ENCODE measurements at places on chromosomes 7 and 10.

DNA sequence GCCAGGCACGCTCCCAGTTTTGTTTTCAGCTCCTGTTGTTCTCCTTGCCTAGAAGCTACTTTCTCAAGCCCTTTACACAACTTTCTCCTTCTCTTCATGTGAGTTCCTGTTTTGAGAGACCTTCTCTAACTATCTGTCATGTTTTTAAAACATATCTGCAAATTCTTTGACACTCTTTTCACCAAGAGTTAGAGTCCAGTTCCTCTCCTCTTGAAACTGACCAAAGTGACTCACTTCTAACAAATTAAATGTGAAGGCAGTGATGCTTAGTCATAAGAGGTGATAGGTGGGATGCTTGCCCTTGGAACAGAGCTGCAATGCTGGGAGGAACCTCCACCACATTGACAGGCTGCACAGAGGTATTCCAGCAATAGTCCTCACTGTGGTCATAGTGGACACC is 25.3 kb downstream of the ZSCAN25 start:
- DNase-seq, result no peak

GRCh38 chr10:116756277-116756676 is 13.9 kb upstream of the HSPA12A start:
- no peak for DNase-seq

- DNase-seq, result no peak
Observed at GRCh38 chr7:43105521-43106120, 6.8 kb upstream of the HECW1 start.

GRCh38 chr10:14820010-14820774 is 17.6 kb downstream of the CDNF start:
- DNase-seq, result no peak

GRCh38 chr7:94666879-94667587 is 11.1 kb upstream of the SGCE start:
- no peak for DNase-seq

- no peak for DNase-seq
Observed at GRCh38 chr7:92612501-92612900, 22.3 kb upstream of the FAM133B start.

GRCh38 chr10:128095027-128095752 is 31.0 kb downstream of the MKI67 start:
- DNase-seq, result no peak

DNA sequence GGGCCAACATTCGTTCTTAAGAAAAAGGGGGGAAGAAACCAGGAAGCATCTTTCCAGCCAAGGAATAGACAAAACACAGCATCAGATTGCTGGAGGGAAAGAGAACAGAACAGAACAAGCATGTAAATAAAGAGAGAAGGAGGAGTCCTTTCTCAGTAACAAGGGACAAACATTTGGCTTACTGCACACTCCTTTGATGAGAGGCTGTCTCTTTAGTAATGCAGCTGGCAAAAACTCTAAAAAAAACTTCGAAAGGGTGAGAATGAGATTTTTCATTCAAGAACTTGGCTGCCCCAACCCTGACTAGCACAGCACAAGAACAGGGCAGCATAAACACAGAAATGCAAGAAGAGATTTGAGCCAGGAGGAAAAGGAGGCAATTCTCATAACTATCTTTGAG is 38.9 kb upstream of the IL6 start:
- no peak for DNase-seq

- no peak for DNase-seq
Observed at GRCh38 chr10:120818301-120818700, 32.9 kb upstream of the WDR11 start.

GRCh38 chr7:75958802-75959543 is 35.4 kb downstream of the TMEM120A start:
- DNase-seq, result no peak

GRCh38 chr7:118286131-118286530 is 61.6 kb downstream of the ANKRD7 start:
- no peak for DNase-seq

- no peak for DNase-seq
Observed at GRCh38 chr10:77586719-77587415, 50.7 kb downstream of the KCNMA1 start.

DNA sequence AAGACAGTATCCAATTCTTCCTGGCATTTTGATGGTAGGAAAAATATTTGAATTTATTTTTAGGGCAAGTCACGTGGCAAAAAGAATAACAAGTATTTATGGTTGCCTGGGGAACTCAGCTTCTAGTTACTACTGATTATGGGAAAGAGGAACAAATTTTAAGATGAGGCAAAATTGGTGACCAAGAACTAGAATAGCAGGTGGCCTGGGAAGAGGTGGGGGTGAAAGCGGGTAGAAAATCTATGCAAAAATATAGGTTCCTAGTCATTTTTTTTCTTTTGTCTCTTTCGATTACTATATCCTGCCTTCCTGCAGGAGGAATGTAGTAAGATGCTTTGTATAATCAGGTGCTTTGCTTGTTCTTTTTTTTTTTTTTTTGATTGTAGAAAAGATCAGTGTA is 27.8 kb downstream of the ENTPD1 start:
- no peak for DNase-seq

DNA sequence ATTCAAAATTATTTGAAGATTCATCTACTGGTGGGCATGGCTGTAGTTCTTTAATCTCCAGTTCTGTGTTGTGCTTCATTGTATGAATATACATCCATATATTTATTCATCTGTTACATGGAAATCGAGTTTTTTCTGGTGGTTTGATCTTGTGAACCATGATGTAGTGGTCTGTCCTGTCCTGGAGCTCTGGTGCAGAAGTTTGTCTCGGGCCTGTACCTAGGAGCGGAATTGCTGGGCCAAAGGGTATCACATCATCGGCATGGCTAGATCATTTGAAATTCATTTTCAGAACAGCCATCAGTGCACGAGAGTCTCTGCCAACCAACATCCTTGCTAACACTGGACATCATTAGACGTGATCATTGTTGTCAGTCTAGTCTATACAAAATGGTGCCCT is 107.0 kb downstream of the ELFN1 start:
- DNase-seq, result no peak

- no peak for DNase-seq
Observed at GRCh38 chr7:48337012-48337621, 165.9 kb downstream of the ABCA13 start.

GRCh38 chr7:28029051-28029450 is 151.5 kb downstream of the JAZF1 start:
- DNase-seq, result no peak

- peak; percentile 34 for DNase-seq
Observed at GRCh38 chr10:86711513-86712316, 43.4 kb downstream of the LDB3 start.

DNA sequence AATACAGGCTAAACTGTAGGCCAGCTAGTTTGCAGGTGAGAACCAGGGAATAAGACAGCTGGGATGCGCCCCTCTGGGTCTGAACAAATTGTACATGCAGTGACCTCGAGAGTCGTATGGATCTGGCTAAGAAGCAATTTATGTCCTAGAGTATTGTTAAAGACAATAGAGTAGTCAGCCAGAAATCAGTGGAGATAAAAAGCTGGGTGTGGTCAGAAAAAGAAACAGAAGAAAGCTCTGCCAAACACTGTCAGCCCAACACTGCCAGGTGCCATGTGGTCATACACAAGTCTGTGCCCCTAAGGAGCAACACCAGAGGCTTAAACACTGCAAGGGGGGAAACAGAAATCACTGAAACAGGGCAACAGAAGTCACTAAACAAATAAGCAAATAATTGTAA is 62.2 kb downstream of the CNOT4 start:
- DNase-seq, result no peak

DNA sequence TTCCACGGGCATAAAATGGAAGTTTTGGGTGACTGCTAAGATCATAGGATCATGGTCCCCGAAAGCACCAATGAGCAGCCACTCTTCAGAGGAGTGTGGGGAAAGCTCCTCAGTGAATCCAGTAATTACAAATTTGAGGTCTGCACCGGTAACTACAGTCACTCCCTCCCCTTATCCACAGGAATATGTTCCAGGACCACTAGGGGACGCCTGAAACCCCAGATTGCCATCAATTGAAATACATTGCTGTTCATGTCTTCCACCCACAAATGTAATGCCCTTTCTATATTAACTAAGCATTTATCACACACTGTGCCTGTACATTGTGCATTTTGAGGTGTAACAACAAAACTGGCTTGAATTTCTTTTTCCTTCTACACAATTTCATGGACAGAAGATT is 447.9 kb upstream of the PFKP start:
- no peak for DNase-seq

DNA sequence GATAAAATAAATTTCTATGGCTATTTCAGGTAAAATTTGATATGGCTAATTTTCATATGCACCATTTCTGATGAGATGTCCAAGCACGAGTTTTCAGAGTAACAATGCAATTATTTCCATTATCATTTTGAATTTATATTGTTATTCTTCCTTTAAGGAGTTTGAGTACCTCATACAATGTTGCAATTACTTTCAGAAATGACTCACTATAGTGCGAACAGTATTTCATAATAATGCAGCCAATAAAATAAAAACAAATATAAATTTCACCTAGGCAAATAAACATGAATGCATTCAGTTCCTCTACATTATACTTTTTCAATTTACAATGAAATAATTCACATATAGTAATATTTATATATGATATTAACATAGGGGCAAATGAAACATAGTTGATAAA is 78.8 kb upstream of the LRRN3 start:
- DNase-seq, result no peak

DNA sequence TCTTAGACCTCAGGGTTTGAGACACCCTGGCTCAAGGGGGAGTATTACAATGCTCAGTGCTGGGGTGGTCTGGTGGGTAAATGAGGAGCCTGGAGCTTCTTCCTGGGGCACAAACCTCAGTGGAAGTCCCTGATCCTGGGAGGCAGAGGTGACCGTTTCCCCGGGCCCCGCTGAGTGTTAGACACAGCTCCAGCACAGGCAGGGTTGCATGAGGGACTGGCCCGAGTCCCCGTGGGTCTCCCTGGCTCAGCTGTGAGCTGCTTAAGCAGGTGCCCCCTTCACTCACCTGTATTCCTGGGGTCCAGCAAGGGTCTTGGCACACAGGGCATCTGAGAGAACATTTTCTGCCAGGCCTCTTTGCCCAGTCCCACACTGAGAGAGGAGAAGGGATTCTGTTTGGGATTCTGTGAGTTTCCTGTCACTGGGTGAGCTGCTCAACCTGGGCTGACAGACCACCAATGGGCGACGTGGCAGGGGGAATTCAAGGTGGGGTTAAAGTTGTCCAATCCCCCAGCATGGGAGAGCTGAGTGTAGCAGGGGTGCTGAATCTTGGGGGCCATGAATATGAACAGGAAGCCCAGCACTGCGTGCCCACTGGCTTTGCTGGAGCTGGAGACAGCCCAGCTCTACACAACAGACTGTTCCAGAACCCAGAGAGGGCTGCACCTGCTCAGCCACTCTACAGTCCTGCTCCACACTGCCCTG is 29.9 kb downstream of the DDIT4 start:
- DNase-seq, result no peak

DNA sequence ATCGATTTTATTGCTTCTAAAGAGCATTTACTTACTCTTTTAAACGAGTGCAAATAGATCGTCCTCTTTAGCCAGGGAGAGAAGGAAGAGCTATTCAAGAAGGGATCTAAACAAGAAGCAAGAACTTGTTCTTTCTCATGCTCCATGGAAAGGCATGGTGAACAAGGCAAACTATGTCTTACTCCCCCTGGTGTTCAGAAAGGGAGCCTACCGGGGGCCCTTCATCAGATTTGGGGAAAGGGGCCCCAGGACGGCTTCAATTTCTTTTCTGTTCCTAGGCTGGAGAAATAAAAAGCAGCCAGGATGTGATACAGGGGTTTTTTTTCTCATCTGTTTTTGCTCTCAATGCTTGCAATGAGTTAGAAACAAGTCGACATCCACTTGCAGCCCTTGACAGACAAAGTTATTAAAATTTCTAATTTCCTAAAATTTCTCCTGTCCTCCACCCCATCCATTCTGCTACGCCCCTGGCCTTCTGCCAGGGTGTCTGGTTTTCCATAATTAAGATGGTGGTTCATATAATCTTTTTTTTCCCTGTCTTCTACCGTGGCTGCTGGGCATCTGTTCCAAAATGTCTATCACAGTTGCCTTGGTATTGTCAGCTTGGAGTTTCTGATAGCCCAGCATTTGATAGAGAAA is 214.4 kb downstream of the CREB5 start:
- DNase-seq, result no peak

GRCh38 chr7:55275291-55276200 is 89.6 kb upstream of the LANCL2 start:
- DNase-seq, result no peak

DNA sequence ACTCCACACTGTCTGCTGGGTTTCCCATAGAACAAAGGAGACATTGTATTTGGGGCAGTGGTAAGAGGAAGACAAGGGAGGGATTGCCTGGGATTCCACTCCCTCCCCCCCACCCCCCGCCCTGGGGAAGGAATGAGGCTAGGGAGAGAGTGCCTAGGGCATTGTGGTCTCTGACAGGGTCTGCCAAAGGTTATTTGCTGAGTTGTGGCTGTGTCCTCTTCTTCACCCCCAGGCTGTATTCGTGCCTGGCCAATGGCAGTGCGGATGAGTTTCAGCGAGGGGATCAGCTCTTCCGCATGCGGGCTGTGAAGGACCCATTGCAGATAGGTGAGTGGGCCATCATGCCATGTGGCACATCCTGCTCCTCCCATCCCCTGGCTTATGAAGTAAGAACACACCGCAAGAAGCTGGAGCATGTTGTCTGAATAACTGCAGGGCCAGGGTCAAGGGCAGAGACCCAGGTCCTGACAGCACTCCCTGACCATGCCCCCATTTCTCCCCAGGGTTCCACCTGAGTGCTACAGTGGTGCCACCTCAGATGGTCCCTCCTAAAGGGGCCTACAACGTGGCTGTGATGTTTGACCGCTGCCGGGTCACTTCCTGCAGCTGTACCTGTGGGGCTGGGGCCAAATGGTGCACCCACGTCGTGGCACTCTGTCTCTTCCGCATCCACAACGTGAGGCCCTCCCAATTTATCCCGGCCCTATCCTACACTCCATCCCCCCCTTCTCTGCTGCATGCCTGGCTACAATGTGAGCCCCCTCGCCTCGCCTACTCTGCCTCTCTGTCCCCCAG is 3.7 kb downstream of the ZSWIM8 start:
- DNase-seq, result no peak

DNA sequence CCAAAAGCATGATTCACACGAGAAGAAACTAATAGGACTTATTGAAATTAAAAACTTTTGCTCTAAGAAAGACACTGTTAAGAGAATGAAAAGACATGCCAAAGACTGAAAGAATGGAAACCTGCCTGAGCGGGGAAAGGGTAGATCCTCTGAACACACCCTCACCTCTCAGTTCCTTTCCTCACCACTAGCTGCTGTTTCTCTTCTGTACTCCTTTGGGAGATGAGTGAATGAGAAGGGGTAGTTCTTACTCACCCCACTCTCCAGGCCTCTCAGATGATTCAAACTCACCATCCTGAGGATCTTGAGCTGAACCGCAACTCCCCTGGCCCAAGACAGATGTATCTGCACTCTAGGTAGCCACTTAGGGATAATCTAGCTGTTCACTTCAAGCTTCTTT is 41.9 kb downstream of the IQUB start:
- DNase-seq, result no peak

DNA sequence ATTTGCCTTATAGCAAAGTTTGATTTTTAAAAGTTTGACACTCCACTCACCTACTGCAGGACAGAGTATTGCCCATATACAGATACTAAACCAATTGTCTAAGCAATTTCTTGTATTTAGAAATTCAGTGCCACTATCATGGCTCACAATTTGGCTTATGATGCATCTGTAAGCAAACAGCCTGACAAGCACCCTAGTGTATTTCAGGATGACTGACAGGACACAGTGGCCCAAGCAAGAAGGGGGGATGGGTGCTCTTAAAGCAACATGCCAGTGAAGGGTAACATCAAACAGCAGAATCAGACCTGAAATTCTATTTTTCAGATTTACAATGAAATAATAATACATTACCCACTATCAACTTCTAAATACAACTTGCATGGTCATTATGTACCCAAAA is 30.5 kb downstream of the CTNNA3 start:
- no peak for DNase-seq
